ENCODE measurements at places on chromosomes 13 and 19.

GRCh38 chr19:45076029-45076850 is at the start of gene ZNF296:
ZNF296 (minus strand) TSS chr19:45076478; CDS start chr19:45076373, 105 bp downstream.
- DNase-seq, result peak; percentile 89

DNA sequence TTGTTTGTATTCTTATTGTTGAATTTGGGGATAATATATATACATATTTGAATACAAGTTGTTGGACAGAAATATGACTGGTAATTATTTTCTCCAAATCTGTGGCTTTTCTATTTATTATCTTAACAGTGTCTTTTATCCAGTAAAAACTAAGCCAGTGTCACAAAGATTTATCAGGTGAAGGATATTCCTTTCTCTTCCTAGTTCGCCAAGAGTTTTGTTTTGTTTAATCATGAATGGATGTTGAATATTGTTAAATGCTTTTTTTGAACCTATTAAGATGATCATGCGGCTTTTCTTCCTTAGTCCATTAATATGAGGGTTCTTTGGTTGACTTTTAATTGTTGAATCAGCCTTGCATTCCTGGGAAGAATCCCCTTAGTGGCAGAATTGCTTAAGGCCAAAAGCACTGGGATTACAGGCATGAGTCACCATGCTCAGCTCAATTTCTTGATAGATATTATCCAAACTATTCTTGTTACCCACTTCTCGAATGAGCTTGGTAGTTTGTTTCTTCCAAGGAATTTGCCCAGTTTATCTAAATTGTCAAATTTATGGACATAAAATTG is 53.3 kb downstream of the TEX26 start:
- DNase-seq, result no peak

- no peak for DNase-seq
Measured at GRCh38 chr19:50349277-50350057, 16.0 kb downstream of the NAPSA start.

GRCh38 chr13:40974460-40975407 is 44.4 kb downstream of the ELF1 start:
- DNase-seq, result peak; percentile 49

All from CD4-positive, alpha-beta T cell treated with Interleukin-6 for 4 hours (primary cell).